ENCODE measurements at places on chromosomes 7 and 10.

GRCh38 chr7:134804854-134805253 is 25.4 kb downstream of the CALD1 start:
- DNase-seq: no peak

DNA sequence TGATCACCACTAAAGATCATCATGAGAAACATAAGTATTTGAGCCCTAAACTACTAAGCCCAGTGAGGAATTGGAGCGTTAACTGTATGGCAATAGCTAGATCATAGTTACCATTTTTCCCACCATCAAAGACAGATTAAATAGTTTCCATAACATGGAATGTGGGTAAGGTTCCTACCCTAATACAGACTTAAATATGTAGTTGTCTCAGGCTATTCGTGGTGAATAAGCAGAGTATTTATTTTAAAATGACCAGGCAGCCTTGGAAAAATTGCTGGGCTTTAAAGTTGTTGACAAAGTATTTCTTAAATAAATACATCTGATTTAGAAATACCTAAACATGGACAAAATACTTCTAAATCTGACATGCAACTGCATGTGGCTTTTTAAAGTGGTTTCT is 106.8 kb downstream of the NT5C2 start:
- no peak for DNase-seq

GRCh38 chr7:116443646-116444045 is 55.9 kb upstream of the CAV2 start:
- no peak for DNase-seq

GRCh38 chr10:111600772-111601171 is 523.9 kb downstream of the ADRA2A start:
- no peak for DNase-seq

DNA sequence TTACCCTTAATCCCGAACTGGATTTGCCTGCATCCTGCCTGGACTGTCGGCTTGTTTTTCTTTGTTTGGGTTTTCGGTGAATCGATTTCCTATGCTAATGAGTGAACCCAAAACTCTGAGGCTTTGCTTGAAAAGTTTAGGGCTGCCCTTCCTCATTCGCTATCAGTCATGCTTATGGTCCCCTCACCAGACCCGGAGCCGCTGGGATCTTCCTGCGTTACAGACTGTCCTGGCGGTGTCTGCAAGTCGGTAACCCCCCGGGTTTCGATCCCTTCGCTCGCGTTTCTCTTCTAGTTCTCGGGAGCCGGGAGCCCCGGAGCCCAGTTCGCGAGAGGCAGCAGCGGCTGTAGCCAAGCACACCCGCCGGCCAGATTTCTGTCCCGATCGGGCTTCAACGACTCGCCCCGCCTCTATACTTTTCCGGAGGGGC is 2.2 kb downstream of the EMX2 start:
- no peak for DNase-seq

DNA sequence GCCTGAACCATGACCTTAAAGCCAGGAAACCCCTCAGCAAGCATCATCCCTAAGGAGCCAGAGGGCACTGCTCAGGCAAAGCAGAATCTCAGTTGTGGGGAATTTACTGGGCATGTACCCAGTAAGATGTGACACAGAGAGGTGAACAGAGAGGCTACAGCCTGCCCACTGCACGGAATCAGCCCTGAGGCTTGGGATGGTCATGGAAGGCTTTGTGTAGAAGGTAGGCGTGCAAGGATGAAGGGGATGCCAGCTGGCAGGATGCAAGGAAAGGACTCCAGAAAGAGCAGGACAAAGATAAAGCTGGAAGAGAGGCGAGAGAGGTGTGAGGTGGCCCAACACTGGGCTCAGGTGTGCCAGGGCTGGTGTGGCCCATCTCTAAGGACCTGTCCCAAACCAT is 2.4 kb upstream of the AIFM2 start:
- DNase-seq: no peak

DNA sequence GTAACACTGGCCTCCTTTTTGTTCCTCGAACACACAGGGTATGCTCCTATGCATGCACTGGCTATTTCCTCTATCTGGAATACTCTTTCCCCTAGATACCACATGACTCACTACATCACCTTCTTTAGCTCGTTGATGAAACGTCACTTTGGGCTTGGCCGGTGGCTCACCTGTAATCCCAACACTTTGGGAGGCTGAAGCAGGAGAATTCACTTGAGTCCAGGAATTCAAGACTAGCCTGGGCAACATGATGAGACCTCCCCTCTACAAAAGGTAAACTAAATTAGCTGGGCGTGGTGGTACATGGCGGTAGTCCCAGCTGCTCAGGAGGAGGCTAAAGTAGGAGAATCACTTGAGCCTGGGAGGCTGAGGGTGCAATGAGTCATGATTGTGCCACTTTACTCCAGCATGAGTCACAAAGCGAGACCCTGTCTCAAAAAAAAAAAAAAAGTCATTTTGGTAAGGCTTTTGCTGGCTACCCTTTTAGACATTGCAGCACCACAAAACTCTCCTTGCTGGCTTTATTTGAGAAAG is 14.5 kb downstream of the ANKIB1 start:
- DNase-seq: no peak

GRCh38 chr7:102321351-102322201 is 34.7 kb downstream of the SPDYE6 start:
- no peak for DNase-seq

DNA sequence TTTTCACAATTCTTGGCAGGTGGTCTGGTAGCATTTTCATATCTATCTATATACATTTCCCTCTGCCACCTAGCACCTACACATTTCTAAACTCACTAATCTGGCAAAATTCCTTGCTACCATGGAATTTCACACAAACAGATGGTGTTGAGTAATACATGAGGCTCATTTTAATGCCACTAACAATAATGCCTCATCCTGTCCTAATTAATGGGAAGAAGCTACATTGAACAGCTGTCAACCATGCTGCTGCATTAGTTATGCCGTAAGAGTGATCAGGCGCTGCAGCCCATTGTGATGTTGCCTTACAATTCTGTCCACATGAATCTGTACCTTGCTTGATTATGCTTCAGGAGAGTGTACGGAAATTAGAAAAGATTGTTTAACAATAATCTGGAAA is 23.2 kb downstream of the COL1A2 start:
- DNase-seq: no peak

DNA sequence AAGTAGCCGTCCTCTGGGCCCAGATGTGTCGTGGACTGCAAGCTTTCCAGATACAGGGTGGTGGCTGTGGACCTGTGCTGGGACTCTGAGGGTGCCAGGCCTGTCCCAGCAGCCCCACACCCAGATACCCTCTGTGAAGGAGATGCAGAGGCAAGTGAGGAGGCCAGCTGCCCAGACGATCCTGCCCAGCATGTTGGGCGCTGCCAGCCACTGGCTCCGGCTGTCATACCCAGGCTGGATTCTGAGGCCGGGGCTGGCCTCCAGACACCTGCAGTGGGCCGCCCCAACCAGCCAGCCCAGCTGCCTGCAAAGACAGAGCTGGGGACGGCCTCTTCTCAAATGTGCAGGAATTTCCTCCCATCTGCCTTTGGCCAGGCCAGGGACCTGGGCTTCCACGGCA is 39.1 kb upstream of the EBF3 start:
- no peak for DNase-seq

DNA sequence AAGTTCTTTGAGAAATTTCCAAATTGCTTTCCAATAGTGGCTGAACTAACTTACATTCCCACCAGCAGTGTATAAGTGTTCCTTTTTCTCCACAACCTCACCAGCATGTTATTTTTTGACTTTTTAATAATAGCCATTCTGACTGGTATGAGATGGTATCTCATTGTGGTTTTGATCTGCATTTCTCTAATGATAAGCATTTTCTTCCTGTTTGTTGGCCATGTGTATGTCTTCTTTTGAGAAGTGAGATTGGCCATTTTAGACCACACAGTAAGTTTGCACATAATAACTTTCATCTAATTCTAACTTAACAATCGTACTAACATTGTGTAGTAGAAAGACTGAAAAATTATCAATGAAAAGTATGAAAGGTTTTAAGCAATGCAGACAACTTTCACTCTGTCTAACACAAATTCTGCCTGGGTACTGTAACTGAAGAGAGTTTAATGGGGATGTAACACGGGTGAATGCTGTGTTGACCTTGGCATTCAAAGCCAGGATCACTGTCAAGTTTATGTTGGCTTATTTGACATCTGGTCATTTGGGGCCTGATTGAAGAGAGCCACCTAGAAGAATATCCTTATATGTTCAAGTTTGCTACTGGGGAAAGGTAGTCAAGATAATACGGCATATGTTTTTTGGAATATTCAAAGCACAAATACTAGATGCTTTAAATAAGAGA is 50.4 kb downstream of the FAM171A1 start:
- no peak for DNase-seq

DNA sequence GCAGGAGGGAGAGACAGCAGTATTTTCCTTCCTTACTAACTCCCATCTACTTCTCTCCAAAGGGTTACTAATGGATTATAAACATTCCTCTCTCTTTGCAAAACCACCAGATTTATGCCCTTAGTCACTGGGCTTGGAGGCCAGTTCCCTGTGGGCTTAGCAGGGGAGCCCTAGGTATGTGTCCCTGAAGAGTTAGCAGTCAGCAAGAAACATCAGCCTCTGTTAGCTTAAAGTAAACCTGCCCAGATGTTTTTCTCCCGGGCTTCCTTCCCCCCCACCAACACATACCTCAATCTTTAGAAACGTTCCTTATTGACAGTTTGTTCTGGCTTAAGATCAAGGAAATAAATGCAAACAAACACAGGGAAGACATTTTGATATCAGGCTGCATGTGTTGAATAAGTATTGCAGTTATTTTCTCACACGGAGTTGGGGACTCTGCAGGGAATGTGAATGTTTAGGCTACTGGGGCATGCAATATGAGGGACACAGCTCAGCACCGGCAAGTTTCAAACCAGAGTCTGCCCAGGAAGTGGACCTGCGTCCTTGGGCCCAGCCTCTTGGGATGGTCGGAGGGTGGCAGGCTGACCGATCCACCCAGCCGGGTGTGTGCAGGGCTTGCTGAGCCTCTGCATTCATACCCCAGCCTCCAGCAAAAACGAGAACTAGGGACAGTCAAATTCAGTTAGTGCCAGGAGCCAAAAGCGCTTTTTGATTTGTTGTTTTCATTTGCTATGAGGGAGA is 252.0 kb upstream of the GRB10 start:
- DNase-seq: no peak

- DNase-seq: no peak
Observed at GRCh38 chr7:121547544-121548092, 151.5 kb upstream of the FAM3C start.

DNA sequence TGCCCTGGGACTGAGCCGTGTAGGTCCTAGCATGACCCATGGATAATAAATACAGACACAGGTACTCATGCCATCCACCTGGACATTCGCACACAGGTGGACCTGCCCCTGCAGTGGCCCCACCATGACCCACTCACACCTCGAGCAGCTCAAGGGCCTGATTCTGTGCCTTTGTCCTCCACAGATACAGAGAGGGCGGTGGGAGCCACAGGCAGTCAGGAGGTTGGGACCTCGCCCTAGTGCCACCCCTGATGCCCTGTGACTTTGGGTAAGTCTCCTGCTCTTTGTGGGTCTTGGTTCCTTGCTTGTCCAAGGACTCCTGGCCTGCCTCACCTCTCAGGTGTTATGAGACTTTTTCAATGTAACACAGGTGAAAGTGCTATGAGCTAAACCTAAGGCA is 42.9 kb downstream of the C10orf120 start:
- no peak for DNase-seq

DNA sequence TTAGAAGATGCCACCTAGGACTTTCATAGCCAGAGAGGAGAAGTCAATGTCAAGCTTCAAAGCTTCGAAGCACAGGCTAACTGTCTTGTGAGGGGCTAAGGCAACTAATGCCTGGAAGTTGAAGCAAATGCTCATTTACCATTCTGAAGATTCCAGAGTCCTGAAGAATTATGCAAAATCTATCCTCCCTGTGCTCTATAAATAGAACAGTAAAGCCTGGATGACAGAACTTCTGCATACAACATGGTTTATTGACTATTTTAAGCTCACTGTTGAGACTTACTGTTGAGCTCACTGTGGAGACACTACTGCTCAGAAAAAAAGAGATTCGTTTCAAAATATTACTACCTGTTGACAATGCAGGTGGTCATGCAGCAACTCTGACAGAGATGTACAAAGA is 28.6 kb downstream of the TNS3 start:
- DNase-seq: no peak

DNA sequence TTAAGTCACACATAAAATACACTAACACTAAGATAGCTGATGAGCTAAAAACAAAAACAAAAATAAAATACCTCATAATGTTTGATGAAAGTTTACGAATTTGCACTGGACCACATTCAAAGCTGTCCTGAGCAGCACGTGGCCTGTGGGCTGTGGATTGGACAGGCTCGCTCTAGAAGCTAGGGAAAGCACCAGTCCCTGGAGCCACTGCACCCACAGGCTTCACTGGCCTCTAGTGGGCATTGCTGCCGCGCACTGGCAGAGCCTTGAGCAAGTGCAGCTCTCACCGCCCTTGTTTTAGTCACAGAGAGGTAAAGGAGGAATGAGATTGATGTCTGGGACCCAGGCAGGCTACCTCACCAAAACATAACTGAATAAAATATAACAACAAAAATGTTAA is 67.6 kb downstream of the PAX2 start:
- DNase-seq: no peak

- no peak for DNase-seq
Observed at GRCh38 chr10:93505075-93505474, 8.7 kb downstream of the CEP55 start.

- DNase-seq: peak; percentile 73
Observed at GRCh38 chr7:5396999-5397663, 26.5 kb downstream of the TNRC18 start.

DNA sequence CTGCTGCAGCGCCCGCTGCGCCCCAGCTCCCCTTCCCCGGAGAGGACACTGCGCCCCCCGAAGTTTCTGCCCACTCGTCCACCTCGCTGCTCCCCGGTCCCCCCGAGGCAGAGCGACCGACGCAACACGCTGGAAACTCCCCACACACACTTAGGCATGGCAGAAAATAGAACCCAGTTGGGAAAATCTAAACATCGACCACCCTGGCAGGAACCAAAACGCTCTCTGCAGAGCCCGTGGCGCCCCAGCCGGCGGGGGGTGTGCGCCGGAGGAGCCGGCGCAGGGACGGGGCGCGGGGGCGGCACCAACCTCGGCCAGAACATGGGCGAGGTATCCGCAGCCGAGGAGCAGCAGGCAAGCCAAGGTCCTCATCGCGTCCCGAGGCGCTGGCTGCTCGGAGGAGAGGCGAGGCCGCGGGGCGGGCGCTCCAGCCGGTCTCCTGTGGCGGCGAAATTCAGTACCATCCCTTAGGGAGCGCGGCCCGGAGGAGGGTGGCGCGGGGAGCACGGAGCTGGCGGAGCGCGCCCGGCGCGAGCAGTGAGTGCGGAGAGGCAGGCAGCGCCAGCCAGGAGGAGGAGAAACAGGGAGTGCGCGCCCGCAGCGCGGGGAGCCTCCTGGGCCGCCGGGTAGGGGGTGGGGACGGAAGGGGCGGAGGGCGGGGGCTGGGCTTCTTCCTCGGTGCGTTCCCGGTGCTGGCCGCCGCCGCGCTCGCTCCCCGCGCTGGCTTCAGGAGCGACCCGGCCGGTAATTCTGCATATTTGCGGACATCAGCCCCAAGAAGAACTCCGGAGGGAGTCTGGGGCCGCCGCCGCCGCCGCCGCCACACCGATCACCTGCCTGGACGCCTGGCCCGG is 789 bp downstream of the PDGFA start:
- DNase-seq: no peak

Measured in BE2C (cell line).